ENCODE measurements at places on chromosomes 12 and 14.

- DNase-seq, result no peak
These were observed 19.3 kb downstream of the FMNL3 start for GRCh38 chr12:49687941-49688340.

- DNase-seq, result no peak
These were observed 14.3 kb upstream of the ZFP36L1 start for GRCh38 chr14:68807148-68807600.

- DNase-seq, result no peak
These were observed 587.7 kb downstream of the C12orf50 start for GRCh38 chr12:87441511-87441910.

DNA sequence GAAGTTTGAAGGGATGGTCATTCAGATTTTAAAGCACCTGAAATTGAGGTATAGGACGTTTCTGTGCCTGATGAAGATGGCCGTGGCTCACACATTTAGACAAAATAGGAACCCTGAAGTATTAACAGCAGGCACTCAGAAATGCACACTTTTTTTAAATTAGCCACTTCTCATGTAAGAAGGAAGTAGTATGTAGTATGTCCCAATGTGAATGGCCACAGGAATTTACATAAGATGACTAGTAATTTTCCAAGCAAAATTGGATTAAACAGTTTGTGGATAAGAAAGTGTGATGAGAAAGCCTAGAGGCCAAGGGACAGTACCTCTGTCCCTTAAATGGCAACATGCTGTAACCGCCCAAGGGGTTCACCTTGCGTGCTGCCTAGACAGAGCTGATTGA is 1.8 kb upstream of the MIS18BP1 start:
- no peak for DNase-seq

DNA sequence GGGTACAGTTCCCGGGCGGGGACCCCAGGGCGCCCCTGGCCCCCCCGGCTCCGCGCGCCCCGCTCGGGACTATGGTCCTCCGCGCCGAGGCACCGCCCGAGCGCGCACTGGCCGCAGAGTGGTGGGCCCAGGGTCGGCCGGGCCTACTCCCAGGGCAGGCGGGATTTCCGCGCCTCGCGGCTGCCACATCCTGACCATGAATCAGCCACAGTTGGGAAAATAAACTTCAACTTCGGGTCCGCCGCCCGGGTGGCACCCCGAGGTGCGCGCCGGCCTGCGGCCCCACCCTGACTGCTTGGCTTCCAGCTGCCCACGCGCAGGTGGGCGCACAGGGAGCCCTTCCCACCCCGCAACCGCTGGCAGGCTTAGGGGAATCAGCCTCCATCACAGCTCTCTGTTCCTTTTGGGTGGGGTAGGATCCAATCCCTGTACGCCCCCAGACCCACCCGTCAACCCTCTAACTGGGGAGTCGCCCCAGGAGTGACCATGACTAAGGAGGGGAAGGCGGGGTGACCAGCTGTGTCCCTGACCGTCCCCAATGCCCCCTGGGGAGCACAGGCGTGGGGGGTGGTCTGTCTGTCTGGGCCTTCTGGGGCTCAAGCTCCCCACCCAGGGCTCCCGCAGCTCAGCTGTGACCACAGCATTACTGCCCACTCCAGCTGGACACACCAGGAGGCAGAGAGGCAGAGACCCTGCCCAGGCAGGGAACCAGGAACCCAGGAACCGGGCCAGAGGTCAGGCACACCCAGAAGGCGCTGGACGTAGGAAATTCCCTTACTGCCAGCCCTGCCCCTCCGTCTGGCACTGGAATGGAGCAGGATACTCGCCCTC is 678 bp downstream of the INF2 start:
- no peak for DNase-seq

DNA sequence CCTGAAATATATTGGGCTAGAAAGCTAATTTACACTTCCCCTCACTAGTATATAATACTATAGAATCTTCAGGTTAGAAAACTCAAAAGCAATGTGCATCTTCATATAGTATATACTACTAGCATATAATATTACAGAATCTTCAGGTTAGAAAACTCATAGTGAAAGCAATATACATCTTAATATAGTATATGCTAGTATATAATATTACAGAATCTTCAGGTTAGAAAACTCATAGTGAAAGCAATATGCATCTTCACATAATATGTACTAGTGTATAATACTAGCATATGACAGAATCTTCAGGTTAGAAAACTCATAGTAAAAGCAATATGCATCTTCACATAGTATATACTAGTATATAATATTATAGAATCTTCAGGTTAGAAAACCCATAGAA is 329.6 kb downstream of the ZFP36L1 start:
- no peak for DNase-seq

- DNase-seq, result no peak
These were observed 37.9 kb downstream of the FRS2 start for GRCh38 chr12:69508091-69508490.

DNA sequence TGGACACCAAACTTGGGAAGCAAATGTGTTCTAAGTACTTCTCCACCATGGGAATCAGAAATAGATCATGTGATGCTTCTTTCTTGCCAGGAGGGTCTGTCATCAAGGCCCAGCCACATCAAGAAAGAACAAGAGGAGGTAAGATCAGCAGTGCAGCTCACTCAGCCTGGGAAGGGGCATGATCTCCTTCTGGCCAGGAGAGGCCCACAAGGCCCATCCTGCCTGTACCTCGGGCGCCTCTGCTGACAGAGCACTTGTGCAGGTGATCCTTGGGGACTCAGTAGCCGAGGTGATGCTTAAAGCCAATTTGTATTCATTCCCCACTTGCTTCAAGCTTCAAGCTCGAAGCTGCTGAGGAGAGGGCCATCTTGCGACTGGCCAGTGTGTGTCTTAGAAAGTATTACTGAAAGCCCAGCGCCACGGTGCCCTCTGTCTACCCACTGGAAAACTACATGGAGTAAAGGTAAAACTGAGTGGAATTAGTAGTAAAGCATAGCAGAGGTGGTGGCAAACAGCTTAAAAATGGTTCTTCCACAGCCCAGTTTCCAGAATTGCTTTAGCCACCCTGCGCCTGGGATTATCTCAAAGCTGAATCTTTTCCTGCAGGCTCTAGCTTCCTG is 26.2 kb downstream of the RTRAF start:
- no peak for DNase-seq

GRCh38 chr12:52542785-52543318 is 10.1 kb downstream of the KRT71 start:
- no peak for DNase-seq

GRCh38 chr12:109779382-109779781 is 53.8 kb downstream of the TRPV4 start:
- DNase-seq, result no peak

- DNase-seq, result no peak
These were observed 102.6 kb upstream of the PRB2 start for GRCh38 chr12:11497995-11498394.

DNA sequence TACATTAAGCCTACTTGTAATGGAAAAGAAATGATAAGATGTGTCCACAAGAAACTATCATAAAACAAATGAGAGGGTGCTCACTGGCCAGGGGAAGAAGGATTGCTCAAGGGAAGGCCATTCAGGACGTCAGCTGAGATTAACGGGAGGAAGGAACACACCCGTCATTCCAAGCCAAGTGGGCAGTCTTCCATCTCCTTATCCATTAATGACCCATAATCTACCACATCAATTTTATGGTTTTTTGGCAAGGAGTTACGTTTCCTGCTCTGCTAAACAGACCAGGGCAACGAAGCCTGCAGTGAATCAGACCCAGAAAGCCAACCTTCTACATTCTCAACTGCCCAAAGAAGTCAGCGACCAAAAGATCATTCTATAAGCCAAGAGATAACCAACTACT is 25.1 kb downstream of the PRKAB1 start:
- no peak for DNase-seq

GRCh38 chr12:51913071-51914033 is 6.0 kb downstream of the ACVRL1 start:
- DNase-seq, result no peak

GRCh38 chr14:36822685-36823084 is 161.0 kb downstream of the PAX9 start:
- DNase-seq, result no peak
